ENCODE measurements at places on chromosomes 12 and 14. TPM values are rescaled to one million over a fixed set of nuclear protein-coding genes. Genes with fewer than 3 reads are reported as not detected.

Gene CARMIL3
- total RNA-seq: 0.17 TPM

Gene IL31
- total RNA-seq: not detected

Gene CEBPE
- not detected for total RNA-seq

Gene IL26
- 2.0 TPM for total RNA-seq

Gene TPH2
- total RNA-seq: not detected

Gene TMEM63C
- total RNA-seq: 0.17 TPM

Gene SIX6
- not detected for total RNA-seq

Gene COL2A1
- not detected for total RNA-seq

Gene MIP
- 0.13 TPM for total RNA-seq

Gene RESF1
- 25.0 TPM for total RNA-seq

Gene DYRK4
- total RNA-seq: 37.5 TPM

Gene TGM1
- total RNA-seq: 0.65 TPM

Gene OASL
- total RNA-seq: 0.26 TPM

Gene SOAT2
- not detected for total RNA-seq

Gene KRT77
- not detected for total RNA-seq

Gene DLK1
- total RNA-seq: not detected

Gene STAC3
- total RNA-seq: 0.33 TPM

Gene GALNT16
- 1.7 TPM for total RNA-seq

Gene BATF
- total RNA-seq: 0.26 TPM

Gene MIA2
- 12.0 TPM for total RNA-seq

Gene CCDC38
- not detected for total RNA-seq

Gene RNASE3
- total RNA-seq: not detected

Gene TAS2R46
- total RNA-seq: 4.8 TPM

Gene SCNN1A
- total RNA-seq: not detected

Gene KRT71
- total RNA-seq: not detected

Gene TIGAR
- 10.4 TPM for total RNA-seq

Gene GPR135
- 4.9 TPM for total RNA-seq

Gene MLEC
- 156 TPM for total RNA-seq

Gene PELI2
- 7.6 TPM for total RNA-seq

Gene LALBA
- not detected for total RNA-seq

Gene ZNF740
- total RNA-seq: 15.4 TPM

Gene TCL1B
- not detected for total RNA-seq

Gene TSHR
- not detected for total RNA-seq

Gene COX8C
- total RNA-seq: not detected

Gene LGR5
- 2.2 TPM for total RNA-seq
